ENCODE measurements at places on chromosomes 7 and 10.

DNA sequence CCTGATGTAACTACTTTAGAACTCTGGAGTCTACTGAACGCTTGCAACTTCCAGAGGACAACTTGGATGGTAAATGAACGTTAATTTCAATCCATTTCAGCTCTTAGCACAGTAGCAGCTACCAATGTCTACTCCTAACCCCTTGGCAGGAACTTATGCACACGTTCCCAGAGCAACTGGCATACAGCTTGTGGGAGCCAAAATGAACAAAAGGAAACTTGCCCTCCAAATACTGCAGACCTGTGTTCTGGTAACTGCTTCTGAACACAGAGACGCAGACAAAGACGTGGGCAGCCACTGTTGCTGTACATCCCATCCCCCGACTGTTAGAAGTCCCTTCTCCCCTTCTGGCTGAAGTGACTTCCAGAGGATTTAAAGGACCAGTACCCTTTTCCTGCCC lies 61.3 kb downstream of the XPNPEP1 start:
- DNase-seq: no peak

DNA sequence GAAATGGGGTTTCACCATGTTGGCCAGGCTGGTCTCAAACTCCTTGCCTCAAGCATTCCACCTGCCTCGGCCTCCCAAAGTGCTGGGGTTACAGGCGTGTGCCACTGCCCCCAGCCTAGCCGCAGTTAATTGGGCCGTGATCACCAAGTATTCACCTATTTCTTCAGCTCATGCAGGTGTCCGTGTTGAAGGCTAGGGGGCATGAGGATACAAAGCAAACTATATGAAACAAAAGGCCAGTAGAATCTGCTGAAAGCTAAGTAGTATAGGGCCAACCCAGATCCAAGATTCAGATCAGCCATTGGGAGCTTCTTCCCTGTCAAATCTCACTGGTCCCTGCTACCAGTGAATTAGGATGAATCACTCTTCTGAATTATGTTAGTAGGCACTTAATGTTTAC lies 73.4 kb downstream of the LRRC4 start:
- DNase-seq: no peak

GRCh38 chr10:24958091-24958720 lies 5.8 kb upstream of the PRTFDC1 start:
- DNase-seq: no peak

GRCh38 chr7:4998910-4999309 lies 39.9 kb upstream of the MMD2 start:
- no peak for DNase-seq

GRCh38 chr10:116207690-116208089 lies 65.3 kb downstream of the GFRA1 start:
- DNase-seq: no peak

DNA sequence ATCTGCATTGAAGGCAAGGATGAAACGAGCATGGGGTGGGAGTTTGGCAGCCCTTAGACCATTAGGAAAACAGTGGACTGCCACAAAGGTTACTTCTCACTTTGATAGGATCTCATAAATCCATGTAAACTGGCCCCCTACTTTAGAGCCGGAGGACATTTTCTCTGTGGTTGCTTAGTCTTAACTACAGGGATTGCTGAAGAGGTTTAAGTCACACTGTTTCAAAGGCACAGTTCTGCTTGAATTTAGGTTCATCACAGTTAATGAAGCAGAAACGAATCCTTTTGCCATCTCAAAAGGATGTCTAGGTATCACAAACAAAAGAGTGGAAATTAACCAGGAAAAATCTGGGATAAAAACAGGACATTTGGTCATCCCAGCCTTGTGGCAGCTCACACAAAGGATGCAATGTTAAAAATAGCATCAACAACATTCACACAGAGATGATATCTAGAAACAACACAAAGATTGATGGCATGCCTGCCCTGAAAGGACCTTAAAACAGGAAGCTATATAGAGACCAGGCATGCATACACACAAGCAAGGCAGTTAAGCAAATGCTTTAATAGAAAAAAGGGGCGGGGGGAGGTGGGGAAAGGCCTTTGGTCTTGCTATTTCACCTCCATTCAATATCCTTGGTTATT lies 74.0 kb downstream of the DOCK4 start:
- DNase-seq: no peak

- DNase-seq: no peak
Measured at GRCh38 chr10:5942474-5942873, 34.9 kb downstream of the IL15RA start.

DNA sequence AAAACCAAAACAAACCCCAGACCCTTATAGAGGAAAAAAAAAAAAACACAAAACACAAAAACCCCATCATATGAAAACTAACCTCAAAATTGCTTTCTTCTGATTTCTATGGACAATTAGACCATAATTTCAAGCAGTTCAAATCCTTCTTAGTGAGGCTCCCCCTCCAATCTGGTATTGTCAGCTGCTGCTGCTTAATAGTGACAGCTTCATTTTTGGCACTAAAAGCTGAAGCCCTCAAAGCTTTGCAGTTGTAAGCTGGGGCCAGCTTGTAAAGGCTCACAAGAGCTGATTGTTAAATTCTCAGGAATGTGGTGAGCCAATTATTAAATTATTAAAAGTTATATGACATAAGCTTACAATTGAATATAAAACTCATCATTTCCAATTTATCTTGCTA lies 21.9 kb downstream of the ATXN7L1 start:
- DNase-seq: no peak

DNA sequence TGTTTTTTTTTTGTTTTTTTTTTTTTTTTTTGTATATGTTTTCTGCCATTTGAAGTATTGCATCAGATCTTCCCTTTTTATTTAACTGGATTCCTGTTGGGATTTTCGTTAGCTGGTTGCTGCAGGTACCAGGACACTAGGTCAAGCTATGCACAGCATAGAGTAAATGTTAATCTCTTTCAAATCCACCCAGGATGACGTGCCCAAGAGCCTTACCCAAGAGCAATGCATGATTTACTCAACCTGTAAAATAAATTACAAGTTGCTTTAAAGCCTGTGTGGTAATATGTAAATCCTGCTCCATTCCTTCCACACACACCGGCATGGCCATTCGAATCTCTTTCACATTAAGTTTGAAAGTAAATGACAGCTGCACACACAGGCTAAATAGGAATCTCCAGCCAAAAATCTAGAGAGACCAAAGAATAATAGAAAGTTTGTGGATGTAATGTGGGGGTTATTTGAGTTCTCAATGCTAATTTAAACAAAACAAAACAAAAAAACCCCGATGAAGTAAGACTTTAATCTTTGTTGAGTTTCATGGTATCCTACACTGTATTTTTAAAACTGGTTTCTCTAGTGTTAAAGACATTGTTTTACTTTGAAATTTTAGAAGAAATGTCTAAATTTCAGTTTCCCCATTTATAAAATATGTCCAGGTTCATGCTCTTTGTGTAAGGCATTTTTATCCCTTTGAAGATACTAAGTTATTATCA lies 167.9 kb downstream of the FRMD4A start:
- no peak for DNase-seq

- DNase-seq: no peak
Measured at GRCh38 chr7:28956608-28957063, 1.5 kb downstream of the TRIL start.

DNA sequence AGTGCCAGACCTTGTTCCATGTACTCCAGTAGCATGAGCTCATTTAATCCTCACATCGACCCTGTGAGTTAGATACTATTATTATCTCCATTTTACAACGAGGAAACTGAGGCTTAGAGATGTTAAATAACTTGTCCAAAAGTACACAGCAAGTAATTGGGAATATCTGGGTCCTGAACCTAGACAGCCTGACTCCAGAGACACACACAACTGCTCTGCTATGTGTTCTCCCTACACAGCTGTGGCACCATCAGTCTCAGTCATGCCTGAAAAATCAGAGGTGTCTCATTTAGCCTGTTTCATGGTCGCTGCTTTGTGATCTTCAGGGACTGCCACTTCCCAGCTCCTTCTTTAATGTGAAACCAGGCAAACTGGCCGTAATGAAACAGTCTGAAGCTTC lies 56.5 kb downstream of the COL1A2 start:
- DNase-seq: no peak

GRCh38 chr10:113323985-113324384 lies 228.9 kb upstream of the HABP2 start:
- no peak for DNase-seq

DNA sequence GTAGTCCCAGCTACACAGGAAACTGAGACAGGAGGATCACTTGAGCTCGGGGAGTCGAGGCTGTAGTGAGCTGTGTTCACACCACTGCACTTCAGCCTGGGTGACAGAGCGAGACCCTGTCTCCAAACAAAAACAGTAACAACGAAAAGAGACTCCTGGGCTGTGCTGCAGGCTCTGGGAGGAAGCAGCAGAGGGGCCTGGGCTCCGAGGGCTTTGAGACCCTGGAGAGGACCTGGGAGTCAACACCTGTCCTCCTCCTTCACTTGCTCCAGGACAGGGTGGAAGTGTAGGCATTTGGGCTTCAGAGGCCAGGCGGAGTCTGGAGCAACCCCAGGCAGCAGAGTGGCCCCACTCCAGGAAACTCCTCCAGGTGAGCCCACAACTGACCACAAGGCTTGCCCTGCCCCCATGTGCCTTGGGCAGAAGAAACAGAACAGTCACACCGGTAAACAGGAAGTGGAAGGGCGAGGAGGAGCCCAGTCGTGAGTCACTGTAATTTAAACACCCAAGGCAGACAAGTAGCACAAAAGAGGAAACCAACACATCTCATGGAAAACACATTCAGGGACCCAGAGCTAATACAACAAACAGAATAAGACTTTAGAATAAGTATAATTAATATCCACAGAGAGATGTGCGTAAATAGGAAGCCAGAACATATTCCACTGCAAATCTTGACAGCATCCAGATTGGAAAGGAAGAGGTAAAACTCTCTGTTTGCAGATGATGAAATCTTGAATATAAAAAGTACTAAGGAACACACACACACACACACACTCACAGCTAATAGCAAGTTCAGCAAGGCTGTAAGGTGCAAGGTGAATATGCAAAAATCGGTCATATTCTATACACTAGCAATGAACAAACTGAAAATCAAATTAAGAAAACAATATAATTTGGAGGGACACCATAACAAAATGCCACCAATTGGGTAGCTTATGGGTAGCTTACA lies 20.5 kb upstream of the RASGEF1A start:
- DNase-seq: no peak

DNA sequence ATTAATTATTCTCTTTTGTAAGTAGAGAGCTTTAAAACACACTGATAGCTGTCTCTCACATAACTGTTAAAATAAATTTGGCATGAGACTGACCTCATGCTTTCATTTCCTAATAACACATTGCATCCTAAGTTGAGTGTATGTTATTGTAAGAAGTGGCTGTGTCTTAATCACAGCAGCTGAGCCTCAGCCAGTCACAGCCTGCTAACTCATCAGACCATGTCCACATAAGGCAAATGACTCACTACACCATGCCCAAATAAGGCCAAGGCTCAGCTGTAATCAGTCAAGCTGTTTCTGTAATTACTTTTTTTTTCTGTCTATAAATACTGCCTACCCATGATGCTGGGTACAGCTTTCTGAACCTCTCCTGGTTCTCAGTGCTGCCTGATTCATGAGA lies 860.9 kb downstream of the XPNPEP1 start:
- DNase-seq: no peak

- no peak for DNase-seq
Measured at GRCh38 chr10:129343141-129343540, 123.9 kb upstream of the MGMT start.

GRCh38 chr7:36884351-36884750 lies 160.1 kb upstream of the AOAH start:
- no peak for DNase-seq

DNA sequence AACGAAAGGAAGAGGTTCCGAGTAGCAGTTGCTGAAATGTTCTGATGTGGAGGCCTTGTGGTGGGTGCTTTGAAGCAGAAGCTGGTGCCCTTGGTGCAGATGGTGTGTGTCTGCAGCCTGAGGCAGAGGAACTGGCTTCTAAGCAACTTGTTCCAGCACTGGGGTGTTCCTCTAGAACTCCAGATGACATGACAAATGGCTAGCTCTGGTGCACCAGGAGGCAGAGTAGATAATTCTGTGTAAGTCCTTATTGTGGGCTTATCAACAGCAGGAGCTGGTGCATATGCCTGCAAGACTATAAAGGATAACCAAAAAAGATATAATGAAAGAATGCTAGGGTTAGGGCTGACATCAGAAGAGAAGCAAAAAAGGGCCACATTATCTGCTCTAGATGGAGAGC lies 76.5 kb downstream of the ARL5B start:
- no peak for DNase-seq
